ENCODE measurements at places on chromosomes 4 and X. TPM values are rescaled to one million over a fixed set of nuclear protein-coding genes. Genes with fewer than 3 reads are reported as not detected.

Gene GABRB1
- not detected for total RNA-seq

Gene CXCL13
- not detected for total RNA-seq

Gene G6PD
- total RNA-seq = 50.4 TPM

Gene TBX22
- not detected for total RNA-seq

Gene ARMCX2
- total RNA-seq = 49.8 TPM

All from sciatic nerve (tissue), 2 donors.